Stimulated activated CD4-positive, alpha-beta T cell treated with anti-CD3 and anti-CD28 coated beads, Interleukin-2, amount 100 ng/mL, for 48 hours (primary cell): ENCODE measurements at places on chromosomes 2 and 18.

- DNase-seq = no peak
Measured at GRCh38 chr2:88057437-88057844, 1.9 kb upstream of the KRCC1 start.

DNA sequence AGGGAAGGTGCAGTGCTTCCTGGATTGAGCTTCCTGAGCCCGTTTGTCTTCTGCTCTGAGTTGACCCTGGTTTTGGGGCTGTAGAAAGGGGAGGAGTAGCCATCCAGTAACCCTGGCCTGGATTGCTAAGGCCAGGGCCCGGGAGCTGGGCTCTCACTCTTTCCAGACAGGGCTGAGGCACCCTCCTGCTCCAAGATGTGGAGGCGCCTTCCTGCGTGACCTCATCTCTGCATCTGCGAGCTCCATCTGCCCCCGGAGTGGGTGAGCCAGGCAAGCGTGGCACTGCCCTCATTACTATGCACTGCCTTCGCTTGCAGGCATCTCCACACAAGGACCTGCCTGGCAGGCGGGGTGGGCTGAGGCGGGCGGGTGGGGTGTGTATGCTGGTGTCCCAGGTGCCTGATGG lies 58.0 kb downstream of the RAB31 start:
- no peak for DNase-seq

DNA sequence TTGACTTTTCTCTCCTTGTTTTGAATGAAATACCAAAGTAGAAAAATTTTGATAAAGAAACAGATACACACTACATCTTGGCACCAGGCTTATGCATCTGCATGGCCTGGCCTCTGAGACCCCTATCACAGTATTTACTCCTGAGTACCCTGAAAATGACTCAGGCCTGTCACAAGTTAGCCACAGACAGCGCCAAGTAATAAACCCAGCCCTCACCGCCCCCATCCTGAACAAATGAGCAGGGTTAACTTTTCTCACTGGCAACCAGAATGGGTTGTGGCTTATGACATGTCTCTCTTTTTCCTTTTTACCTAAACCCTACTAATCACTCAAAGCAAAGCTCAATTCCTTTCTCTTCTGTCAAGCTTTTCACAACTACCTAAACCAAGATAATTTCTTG lies 35.3 kb downstream of the SPRED2 start:
- peak; percentile 11 for DNase-seq

DNA sequence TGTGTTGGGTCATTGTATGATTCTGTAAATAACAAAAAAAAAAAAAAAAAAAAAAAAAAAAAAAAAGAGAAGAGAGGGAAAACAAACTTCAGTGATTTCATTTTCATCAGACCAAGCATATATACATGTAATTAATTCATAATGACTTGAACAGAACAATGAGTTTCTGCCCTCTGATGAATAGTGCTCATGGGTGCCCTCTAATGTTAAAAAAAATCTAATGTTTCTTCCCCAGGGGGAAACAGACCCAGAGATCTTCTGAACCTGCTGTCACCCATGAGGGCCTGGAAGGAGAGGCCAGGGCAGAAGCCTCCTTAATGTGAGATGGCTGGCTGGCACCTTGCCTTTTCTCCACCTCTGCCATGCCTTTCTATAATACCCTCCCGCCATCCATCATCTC lies 289.2 kb downstream of the ZNF521 start:
- no peak for DNase-seq

DNA sequence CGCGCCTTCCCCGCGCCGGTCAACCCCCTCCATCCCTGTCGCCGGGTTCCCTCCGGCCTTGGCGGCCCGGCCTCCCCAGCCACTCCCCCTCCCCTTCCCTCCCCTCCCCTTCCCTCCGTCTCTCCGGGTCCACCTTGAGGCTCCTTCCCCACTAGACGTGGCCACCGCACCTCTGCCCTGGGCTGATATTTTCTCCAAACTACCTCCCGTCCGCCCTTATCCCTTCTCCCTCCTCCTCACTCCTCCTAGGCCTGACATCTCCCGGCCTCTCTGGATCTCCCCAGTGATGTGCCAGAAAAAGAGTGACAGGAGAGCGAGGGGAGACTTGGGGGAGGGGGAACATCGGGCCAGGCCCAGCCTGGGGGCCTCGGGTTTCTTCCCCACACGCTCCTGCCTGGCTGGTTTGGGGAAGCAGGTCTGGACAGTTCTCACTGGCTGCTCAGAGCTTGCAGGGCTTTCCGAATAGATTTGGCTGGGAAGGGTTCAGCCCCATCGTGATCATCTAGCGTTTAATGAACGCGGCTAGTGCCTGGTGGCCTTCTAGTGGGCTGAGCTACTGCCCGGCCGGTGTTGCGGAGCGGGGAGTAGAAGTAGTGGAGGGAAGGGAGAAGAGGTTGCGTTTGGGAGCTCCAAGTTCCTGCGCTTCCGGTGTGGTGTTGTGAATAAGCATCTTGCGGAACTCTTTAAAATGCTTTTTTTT lies 641 bp downstream of the MAPRE3 start:
- DNase-seq = no peak

DNA sequence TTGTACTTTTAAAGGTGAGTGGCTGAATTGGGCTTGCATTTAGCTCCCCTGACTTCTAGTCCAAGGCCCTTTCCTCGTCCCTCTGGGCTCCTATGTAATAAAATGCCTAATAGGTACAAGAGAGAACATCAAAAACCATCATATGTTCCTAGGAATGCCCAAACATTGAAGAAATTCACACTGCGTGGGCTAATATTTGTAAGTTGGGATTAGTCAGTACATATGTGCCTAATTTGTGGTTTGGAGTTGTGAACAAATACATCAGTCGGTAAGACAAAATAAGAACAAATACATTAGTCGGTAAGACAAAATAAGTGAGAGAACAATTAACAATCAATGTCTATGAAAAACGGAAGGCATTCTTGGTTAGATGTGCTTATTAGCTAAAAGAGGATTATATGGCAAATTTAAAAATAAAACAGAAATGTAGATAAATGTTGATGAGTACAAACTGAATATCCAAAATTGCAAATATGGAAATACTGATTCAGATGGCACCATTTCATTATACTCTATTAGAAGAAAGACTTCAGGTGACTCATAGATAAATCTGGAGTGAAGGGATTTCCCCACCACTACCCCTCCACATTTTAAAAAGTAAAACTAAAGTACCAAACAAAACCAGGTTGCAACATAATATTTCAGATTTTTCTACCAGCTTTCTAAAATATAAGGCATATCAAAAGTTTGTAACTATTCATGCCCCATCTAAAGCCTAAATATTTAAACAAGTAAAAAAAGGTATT lies 325.4 kb downstream of the ZEB2 start:
- no peak for DNase-seq

GRCh38 chr2:11862049-11862448 lies 115.6 kb downstream of the LPIN1 start:
- DNase-seq = no peak

DNA sequence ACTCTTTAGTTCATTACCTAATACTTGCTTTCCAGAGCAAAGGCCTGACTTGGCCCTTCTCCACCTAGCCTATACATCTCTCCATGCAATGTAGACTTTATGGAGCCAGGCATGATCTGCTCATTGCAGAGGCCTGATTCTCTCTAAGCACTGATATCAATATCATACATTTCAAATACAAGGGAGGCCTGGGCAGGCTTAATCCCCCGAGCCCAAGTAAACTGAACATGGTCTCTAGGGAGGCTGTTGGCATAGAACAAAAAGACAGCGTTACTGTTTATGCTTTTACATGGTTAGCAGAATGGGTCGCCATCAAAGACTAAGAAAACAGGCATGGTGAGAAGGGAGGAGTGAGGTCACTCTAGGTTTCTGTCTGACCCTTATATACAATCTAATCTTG lies 695.1 kb downstream of the ZEB2 start:
- no peak for DNase-seq

DNA sequence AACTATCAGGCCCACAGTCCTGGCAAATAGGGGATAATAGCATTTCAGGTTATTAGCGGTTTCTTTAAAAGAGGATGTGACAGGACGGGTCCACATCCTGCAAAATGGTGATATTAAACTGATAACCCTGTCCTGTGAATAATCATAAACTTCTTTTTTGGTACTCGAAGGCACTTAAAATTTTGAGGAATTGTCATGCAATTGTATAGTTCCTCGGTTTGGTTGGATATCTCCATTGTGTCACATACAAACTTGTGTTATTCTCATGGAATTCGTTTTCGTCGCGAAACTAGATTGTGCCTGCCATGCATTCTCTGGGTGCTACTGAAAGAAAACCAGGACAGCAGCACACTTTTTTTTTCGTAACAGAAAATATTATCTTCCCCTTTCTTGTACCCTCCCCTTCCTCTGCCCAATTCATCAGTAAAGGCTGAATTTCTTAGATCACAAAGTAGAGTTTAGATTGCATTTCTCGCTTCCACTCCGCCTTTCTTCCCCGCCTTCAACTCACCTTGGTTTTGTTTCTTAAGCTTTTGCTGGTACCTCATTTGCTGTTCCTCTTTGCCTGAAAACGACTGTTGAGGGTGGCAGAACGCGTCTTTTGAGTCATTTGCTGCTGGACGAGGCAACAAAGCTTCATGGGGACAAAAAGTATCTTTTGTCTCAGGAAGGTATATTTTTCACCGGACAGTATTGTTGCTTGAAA lies 1.3 kb downstream of the CERS6 start:
- DNase-seq = no peak

DNA sequence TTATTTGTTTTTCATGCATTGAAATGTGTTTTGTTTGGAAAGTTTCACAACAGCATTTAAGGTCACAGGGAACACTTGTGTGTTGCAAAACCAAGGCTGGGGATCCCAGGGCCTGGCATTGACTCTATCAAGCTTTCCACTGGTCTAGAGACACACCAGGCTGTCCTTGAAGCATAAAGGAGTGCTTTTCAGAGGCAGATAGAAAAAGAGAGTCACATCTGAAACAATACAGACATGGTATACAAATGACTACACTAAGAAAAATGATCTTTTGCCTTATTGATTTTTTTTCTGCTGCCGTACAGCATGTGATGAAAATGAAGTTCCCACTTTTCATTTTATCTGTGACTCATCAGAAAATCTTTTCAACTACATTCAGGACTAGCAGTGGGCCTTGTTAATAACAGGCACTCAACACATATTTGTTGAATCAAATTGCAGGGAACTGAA lies 61.9 kb upstream of the ZCCHC2 start:
- no peak for DNase-seq

DNA sequence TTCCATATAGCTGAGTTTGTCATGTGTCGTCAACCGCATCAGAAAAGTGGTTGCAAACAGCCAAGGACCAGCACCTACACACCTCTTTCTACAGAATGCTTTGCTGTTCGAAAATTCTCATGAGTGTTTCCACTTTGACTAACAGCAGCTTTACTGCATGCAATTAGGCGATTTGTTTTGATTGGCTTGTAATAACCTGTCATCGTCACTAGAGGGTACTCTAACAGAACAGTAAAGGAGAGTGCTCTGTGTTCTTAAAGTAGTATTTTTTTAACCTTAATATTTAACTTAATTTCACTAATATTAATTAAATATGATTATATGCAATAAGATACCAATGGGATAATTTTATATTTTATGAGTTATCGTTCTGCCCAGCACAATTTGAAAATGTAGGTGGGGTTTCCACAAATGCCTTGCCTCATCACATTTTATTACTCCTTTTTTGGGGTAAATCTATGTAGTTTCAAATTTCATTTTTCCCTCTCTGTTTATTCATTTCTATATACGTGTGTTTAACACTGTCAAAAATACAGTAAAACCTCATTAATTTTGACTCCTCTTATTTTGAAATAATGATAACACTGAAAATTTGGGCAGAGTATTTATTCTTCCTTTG lies 502.2 kb downstream of the NRXN1 start:
- no peak for DNase-seq

DNA sequence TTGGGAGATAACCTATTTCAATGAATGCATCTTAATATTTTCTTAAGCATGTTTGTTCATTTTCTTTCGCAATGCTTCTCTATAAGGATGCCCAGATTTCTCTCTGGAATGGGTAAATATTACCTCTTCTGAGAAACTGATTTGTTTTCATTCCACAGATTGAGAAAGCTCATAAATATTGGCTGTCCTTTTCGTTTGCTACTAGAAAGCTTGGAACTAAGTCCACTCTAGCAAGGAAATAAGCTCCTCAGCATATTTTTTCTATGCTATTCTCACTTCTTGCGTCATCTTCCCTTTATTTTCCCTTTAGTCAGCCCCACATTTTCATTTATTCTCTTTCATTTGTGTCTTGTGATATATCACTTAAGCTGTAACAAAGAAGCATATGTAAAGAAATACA lies 76.3 kb downstream of the ANTXR1 start:
- no peak for DNase-seq

DNA sequence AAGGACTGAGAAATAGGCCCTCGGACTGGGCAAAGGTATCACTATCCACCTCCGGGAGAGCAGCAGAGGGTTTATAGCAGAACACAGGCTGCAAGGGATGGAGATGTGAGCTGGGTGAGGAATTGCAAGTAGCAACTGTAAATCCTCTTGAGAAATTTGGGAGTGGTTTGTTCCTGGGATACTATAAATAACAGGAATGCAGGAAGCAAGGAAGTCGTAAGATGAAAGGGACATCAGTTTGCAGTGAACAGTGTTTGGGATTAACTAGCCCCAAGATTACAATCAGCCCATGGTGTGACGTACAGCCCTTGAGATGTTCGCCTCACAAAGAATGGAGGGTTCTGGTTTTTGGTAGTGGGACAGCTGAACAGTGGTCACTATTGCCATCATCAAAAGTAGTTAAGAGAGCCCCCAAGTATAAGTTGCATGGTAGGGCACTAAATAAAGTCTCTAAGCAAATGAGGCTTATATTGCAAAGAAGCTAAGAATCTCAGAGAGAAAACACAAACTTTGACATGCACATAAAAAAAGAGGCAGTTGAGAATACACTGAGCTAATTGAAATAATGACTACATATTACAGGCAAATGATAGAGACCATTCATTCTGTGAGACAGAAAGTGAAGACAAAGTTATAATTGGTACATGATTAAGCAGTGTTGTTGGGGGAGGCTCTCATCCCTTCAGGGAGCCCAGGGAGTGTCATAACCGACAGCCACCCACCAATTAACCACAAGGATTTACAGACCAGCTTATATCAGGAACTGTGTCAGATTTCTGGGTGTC lies 362.5 kb upstream of the ACVR2A start:
- no peak for DNase-seq

- DNase-seq = no peak
Measured at GRCh38 chr2:99918389-99918788, 224.0 kb downstream of the AFF3 start.

DNA sequence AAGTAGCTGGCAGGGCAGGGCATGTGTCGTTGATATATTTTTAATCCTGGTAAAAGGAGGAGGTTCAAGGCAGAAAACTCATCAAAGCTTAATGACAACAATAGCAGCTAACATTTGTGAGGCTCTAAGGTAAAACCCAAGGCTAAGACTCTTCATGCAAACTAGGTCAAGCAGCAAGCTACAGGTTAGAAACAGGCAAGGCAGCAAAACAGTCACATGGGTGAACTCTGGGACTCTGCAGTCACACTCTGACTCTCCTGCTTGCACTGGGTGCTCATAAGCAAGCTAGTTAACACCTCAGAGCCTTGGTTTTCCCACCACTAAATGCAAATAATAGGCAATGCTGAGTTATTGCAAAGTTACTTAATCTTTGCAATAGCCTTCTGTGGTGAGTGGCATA lies 7.9 kb downstream of the IL1RN start:
- no peak for DNase-seq
